ENCODE measurements at places on chromosomes 4 and X.
A peak's percentile ranks its signal among the peaks of the same experiment; 100 is the strongest.

- DNase-seq, result no peak
These were observed 14.5 kb downstream of the MAGEA9B start for GRCh38 chrX:149572743-149573142.

DNA sequence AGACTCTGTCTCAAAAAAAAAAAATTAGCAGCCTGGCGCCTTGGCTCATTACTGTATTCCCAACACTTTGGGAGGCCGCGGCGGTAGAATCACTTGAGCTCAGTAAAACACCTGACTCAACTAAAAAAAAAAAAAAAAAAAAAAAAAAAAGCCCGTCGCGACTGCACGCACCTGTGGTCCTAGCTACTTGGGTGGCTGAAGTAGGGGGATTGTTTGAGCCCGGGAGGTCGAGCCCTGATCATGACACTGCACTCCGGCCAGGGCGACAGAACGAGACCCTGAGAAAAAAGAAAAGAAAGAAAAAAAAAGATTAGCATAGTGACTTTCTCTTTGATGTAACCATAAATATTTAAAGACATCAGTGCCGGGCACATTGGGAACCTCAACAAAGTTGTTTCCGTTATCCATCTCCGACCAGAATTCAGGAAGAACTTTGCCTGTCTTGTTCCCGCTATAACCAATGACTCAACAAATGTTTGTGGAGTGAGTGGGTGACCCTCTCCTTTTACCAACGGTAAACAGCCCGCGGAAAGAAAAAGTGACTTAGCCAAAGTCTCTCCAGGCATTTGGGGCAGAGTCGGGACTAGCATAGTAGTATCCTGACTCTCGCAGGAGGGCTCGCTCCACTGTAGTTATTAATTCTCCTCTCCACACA, 553 bp upstream of the MED28 start:
- peak; percentile 11 for DNase-seq

GRCh38 chrX:72576141-72576894, 3.7 kb upstream of the HDAC8 start:
- DNase-seq, result no peak

DNA sequence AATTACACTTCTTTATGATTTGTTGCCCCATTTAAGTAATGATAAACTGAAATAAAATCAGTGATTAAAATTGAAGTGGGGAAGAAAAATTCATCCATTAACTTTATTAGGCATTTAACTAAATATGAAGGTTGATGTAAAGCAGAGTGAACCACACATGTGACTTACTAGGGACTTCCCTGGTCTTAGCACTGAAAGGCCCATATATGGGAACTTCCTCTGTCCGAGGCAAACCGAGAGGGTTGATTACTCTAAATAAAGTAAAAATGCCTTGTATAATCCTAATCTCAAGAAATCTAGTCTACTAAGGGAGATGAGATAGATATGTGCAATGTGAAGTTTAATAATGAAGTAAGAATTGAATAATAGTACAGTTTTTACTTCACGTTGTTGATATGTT, 403.9 kb upstream of the RPS6KA3 start:
- DNase-seq, result no peak

GRCh38 chr4:3401436-3402171, 40.2 kb upstream of the HGFAC start:
- DNase-seq, result no peak

DNA sequence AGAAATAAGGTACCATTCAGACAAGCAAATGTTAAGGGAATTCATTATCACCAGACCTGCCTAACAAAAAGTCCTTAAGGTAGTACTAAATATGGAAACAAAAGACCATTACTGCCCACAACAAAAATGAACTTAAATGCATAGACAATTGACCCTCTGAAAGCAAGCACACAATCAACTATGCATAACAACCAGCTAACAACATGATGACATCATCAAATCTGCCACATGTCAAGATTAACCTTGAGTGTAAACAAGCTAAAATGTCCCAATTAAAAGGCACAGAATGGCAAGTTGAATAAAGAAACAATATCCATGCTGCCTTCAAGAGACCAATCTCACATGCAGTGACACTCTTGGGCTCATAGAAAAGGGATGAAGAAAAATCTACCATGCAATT, 160.7 kb upstream of the CPXCR1 start:
- DNase-seq, result no peak

GRCh38 chr4:128346054-128346716, 58.6 kb upstream of the PGRMC2 start:
- no peak for DNase-seq

DNA sequence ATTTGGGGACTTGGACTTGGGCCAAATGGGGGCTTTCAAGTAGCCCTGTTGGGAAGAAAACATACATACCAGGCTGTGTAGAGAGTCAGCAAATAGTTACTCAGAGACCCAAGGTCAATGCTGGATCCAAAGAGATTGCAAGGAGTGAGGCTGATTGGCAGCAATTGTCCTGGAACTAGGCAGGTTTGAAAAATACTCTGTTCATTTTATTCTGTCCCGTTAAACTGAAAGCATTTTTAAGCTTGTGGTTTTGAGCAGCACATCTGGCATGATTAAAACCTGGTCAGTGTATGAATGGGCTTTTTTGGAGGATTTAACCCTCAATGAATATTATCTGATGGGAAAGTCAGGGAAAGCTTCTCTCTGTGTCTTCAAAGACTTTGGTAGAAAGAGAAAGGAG, 294.3 kb upstream of the BOD1L1 start:
- DNase-seq, result no peak

GRCh38 chr4:14125375-14126129, 498.0 kb upstream of the BOD1L1 start:
- no peak for DNase-seq

DNA sequence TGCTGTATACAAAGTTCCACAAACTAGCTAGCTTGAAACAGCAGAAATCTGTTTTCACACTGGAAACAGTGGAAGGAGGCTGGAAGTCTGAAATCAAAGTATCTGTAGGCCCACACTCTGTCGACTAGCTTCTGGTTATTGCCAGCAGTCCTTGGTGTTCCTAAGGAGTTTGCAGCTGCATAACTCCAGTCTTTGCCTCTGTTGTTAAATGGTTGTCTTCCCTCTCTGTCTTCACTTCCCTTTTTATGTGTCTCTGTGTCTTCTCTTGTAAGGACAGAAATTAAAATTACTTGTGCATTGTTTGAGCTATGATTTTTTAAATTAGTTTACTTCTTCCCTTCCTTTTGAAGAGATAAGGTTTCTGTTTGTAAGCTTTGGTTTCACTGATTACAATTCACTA, 8.2 kb downstream of the MTHFD2L start:
- DNase-seq, result no peak

DNA sequence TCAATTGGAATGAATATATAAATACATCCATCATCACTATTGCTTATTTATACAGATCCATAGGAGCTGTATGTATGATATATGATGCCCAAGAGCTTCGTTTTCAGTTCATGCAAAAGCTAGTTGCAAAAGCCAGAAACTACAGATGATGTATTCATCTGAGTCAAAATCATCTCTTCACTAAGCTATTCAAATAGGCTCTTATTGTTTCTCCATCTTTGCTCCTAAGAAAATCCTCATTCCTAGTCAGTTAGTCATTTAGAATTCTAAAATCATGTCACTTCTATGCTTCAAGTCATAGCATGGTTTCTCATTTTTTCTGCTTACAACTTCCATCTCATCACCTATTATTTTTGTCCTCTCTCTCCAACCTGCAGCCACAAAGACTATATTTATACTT, 300.1 kb upstream of the TRAM1L1 start:
- DNase-seq, result no peak

Measured in activated T-helper 1 cell treated with Interleukin-2 at 50 U/mL for 16 hours (primary cell).